ENCODE measurements at places on chromosomes 3 and 15.

- DNase-seq = no peak
Observed at GRCh38 chr15:67820122-67820991, 5.0 kb upstream of the SKOR1 start.

GRCh38 chr3:5489536-5489935 lies 302.0 kb downstream of the EDEM1 start:
- no peak for DNase-seq

GRCh38 chr15:51030649-51031316 lies 63.9 kb downstream of the TNFAIP8L3 start:
- DNase-seq = no peak

GRCh38 chr3:57948080-57948671 lies 60.0 kb upstream of the FLNB start:
- no peak for DNase-seq

- no peak for DNase-seq
Observed at GRCh38 chr15:74608786-74609185, 6.8 kb upstream of the CLK3 start.

DNA sequence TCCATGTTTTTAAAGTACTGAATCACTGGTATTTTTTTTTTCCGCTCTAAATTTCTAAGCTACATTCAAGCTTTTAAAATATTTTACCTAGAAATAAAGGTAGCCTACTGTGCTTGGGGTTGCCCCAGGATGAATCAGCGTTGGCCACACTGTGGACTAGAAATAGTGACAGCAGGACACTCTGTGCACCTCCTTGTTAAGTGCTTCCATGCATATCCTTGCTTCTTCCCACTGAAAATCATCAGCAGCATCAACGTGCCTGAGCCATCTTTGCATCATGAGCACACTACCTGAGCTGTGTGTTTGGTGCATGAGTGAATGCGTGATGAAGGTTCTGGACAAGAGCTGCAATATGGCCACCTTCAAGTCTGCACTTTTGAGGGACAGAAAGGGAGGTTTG lies 142.0 kb upstream of the SLC2A2 start:
- DNase-seq = no peak

DNA sequence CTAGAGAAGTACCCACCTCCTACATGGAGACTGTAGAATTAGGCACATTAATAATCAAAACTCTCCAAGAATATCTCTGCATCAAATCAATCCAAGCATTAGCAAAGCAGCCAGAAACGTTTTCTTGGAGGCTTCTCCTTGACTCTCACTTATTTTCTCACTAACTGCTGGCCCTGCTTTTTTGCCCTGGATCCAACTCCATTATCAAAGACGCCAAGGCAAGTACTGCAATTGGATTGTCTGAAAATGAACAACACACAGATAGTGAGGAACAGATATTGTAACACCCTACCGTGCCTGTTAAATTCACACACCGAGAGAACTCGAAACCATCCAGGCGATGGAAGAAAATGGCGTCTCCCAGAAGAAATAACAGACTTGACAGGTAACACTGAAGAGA lies 256.2 kb upstream of the MDFIC2 start:
- no peak for DNase-seq

GRCh38 chr15:44883199-44883877 lies 73.1 kb upstream of the TERB2 start:
- no peak for DNase-seq

GRCh38 chr3:142999881-143000280 lies 1.5 kb upstream of the U2SURP start:
- no peak for DNase-seq

- peak; percentile 49 for DNase-seq
Observed at GRCh38 chr3:168476360-168476980, 380.7 kb upstream of the GOLIM4 start.

DNA sequence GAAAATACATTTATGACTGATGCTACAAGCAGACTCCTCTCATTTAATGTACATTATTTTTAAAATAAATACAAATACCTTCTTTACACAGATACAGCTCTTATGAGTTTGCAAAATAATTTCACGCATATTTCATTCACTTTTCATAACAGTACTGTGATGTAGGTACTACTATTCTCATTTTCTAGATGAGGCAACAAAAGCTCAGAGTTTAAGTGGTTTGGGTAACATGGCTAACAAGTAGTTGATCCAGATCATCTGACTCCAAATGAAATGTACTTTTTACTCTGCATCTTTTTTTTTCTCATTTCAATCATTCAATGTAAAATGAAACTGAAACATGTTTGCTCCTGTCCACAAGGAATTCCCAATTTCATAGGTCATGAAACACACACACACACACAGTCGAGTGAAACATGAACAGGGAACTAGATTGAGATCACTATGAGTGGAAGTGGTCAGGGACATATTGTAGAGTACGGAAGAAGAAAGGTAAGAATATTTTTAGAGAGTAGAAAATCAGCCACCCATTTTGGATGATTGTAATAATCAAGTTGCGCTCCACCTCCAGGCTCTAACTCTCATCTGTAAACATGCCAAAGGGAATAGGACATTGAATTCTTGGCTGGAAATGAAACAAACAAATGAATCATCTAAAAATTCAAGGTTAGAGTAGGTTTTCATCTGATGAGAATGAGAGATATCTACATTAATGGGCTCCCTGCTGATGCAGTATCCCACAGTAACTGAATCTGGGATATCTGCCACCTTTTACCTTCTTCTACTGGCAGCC lies 92.4 kb downstream of the CLDN1 start:
- DNase-seq = no peak

- no peak for DNase-seq
Observed at GRCh38 chr15:74786551-74787165, 4.8 kb downstream of the CSK start.

DNA sequence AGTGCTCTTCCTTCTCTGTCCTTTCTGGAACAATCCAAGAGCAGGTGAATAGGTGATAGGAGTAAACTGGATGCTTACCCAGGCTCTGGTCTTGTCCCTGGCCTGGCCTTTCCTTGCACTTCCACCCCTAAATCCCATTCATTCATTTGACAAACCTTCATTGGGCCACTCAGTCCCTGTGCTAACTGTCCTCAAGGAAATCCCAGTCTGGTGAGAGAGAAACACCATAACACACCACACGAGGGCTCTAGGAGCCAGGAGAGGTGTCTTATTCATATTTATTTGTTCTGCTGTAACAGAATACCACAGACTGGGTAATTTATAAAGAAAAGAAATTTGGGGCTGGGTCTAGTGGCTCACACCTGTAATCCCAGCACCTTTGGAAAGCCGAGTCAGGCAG lies 22.8 kb downstream of the EFCC1 start:
- DNase-seq = no peak

GRCh38 chr15:63493436-63493835 lies 11.0 kb upstream of the USP3 start:
- no peak for DNase-seq

All from NCI-H524 treated with DMSO at 0.1 percent for 48 hours (cell line).